ENCODE measurements at places on chromosomes 7 and 10.

DNA sequence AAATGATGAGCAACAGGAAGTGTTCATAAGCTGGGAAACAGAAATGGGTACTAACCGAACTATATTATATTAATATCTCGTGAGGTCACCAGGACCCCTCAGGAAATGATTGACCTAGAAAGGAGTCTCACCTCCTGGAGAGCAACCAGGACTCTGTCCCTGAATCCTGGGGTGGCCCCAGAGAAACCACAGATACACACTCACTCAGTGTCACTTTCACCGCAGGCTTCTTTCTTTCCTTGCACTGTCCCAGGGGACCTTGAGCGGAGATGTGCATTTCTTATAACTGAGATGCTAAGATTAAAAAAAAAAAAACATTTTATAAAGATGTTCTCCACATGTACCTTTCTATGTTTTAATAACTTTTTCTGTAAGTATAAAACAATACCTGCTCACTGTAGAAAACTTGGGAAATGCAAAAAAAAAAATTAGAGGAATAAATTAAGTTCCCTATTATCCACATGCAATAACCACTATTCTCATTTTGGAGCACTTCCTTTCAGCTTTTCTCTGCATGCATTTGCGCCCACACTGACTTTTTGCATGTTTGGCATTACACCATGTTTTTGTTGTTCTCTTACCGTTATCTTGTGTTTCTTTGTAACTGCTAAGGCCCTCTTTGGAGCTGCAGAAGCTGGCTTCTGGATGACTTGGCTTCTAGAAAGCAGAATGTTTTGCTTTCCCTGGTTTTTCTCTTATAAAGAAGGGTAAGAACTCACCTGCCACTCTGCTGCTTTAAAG is 15.0 kb downstream of the NOD1 start:
- no peak for DNase-seq

DNA sequence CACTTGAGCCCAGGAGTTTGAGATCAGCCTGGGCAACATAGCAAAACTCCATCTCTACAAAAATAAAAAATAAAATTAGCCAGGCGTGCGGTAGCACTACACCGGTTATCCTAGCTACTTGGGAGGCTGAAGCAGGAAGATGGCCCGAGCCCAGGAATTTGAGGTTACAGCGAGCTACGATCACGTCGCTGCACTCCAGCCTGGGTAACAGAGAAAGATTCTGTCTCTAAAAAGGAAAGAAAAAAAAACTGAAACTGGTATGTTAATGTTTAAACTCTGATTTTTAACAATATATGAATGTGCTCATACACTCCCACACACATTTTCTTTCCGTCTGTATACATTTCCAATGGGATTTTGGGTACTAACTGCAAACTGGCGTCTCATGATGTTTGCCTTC is 140.6 kb upstream of the KMT2E start:
- DNase-seq, result no peak

GRCh38 chr7:16397501-16398145 is 23.7 kb downstream of the CRPPA start:
- DNase-seq, result no peak

DNA sequence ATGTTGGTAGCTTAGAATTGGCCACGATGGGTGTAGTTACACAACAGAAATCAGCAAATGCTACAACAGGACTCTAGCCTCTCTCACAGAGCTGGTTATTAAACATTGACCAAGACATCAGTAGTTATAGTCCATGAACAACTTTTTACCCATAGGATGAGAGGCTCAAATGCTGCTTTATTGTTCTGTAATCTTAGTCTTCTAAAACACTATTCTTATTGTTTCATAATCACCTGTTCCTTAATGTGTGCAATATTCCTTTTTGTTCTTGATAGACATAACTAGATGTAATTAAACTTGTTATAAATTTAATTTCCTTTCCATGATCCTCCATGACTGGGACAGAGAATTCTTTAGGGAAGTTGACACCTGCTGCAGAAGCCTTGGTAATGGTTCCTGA is 356.9 kb downstream of the EXOC4 start:
- DNase-seq, result no peak

Data from GOT3 (cell line).